ENCODE measurements at places on chromosomes 12 and 14. TPM values are rescaled to one million over a fixed set of nuclear protein-coding genes. Genes with fewer than 3 reads are reported as not detected.

GRCh38 chr12:9667403-9668160 lies 1.9 kb upstream of the CLEC2D start:
- DNase-seq, result no peak

- DNase-seq, result no peak
Measured at GRCh38 chr14:74645244-74645643, 33.2 kb upstream of the LTBP2 start.

- no peak for DNase-seq
Measured at GRCh38 chr14:89881839-89882238, 72.7 kb downstream of the EFCAB11 start.

DNA sequence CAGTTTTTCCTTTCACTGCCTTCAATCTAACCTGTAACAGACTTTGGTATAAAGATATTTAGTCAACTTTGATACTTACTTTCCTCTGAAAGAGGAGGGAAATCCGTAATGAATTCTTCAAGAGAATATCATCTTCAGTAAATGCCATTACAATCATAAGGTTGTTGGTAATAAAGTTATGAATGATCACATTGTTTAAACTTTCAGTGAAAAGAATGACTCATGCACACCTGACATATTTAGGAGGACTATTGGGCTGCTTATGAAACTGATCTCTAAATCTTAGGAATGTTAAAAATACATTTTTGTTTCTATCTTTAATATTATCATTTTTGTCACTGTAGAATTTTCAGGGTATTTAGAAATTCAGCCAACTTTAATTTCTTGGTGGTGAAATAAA lies 474.7 kb downstream of the SLC16A7 start:
- DNase-seq, result no peak

DNA sequence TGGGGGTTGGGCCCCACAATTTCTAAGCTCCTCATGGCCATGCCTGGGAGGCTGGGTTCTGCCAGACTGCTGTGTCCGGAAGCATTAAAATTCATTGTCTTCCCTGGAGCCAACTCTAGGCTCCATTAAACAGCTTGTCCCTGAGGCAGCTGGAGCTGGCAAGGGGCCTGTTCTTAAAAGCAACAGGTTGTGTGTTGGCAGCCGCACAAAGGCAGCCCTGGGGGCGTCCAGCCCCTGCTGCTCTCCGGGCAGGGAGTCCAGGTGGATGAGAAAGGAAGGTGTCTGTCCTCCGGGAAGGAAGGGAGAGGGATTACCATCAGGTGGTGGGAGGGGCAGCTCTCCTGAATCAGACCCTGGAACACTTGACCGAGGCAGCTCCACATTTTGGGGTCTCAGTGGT lies 98.9 kb downstream of the CHST11 start:
- DNase-seq, result no peak

GRCh38 chr12:30010071-30011052 lies 226.6 kb upstream of the TMTC1 start:
- no peak for DNase-seq

DNA sequence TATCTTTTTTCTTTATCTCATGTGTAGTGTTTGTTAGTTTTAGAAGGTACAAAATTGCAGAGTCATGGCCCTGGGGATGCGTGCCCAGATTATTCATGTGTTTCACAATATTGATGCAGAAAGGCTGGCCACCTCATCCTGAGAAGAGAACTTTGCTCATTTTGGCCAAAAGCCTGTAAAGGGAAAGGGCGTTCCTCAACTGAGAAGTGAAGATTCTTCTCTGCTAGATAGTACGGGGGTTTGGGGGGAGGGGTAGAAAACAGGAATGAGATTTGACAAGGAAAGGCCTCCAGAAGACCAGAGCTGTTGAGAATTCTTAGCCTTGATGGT lies 1.7 kb downstream of the MGST1 start:
- DNase-seq, result no peak

DNA sequence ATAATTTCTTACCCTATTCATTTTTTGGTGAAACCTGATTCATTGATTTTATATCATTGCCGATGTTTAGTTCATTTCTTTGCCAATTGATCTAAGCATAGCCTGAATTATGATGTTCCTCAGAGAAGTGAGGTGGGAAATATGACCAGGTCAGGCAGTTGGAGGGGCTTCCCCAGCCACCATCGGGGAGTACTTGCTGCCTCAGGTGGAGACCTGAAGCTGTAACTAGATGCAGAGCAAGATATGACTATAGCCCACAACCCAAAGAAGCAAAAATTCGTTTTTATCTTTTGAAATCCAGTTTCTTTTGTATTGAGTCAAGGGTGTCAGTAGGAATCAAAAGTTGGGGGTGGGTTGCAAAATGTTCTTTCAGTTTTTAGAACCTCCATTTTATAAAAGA lies 7.9 kb downstream of the PTGDR start:
- no peak for DNase-seq

DNA sequence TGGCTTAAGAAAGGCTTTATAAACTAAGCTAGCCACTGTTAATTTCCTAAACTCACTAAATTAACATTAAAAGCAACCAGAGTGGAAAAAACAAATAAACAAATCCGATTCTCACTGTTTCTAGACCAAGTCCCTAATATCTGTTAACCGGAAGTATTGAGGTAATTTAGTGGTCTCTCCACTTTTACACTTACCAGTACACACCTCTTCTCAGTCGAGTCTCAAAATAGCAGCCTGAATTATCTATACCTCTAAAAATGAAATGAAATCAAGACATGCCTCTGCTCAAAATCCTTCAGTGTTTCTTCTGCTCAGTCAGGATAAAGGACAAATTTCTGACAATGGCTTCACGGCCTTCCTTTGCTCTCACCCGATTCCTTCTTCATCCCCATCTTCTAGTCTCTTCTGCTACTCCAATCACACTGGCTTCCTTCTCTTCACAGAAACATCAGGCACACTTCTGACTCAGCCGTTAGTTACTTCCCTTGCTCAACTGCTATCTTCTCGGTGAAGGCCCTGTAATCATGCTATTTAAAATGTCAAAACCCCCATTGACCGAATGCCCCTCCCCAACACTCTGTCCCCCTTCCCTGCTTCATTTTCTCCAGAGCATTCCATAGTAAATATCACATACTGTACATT lies 161.3 kb downstream of the KITLG start:
- no peak for DNase-seq

- no peak for DNase-seq
Measured at GRCh38 chr12:58919231-58920101, 838 bp downstream of the LRIG3 start.

DNA sequence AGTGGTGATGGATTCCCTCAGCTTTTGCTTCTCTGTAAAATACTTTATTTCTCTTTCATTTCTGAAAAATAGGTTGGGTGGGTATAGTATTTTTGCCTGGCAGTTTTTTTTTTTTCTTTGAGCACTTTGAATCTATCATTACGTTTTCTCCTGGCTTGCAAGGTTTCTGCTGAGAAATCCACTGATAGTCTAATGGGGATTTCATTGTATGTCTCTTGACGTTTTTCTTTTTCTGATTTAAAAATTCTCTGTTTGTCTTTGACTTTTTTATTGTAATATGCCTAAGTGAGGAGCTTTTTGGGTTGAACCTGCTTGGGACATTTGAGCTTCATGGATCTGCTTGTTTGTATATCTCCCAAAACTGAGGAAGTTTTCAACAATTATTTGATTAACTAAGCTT lies 606.0 kb downstream of the KCNH5 start:
- DNase-seq, result no peak

DNA sequence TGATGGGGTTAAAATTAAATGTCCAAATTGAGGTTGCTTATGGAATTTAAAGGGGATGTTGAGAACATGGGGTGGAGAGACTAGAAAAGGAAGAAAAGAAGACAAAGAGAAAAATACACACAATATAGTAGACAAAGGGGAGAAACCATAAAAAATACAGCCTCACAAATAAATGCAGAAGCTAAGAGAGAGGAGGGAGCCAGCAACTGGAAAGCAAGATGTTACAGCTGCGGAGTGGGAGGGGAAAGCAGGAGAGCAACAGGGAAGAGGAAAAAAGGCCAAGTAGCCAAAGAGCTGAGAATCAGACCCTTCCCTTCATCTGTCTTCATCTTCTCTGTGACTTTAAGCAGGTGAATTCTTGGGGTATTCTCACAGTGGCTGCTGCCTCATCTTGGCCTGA lies 39.7 kb upstream of the SMUG1 start:
- DNase-seq, result no peak

DNA sequence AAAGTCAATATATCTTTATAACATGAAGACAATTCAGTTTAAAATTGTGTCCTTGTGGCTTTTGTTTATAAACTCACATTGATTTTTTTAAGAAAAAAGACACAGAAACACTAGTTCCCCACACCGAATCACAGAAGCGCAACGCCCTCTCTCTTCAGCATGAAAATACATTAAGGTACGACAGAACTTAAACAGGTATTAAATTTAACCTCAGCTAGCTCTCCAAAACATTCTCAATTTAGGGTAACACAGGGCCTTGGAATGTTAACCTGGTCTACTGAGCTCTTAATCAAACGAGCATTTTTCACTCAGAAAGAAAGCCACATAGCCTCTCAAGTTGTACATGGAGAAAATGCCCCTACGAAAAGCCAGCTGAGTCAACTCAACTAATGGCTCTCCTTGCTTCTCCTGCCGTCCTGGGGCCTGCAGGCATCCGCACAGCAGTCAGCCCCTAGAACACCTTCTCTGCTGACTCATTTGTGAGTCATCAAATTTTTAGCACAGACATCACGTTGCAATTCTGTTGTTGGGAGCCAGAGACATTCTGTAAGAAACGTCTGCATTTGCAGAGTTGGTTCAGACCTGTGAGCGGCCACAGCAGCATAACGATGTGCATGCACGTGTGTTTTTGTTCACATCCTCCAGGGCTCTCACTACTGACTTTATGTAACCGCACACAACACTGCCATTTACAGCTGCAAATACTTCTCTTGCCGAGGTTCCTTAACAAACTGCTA lies 141.6 kb downstream of the ITPR2 start:
- DNase-seq, result no peak

DNA sequence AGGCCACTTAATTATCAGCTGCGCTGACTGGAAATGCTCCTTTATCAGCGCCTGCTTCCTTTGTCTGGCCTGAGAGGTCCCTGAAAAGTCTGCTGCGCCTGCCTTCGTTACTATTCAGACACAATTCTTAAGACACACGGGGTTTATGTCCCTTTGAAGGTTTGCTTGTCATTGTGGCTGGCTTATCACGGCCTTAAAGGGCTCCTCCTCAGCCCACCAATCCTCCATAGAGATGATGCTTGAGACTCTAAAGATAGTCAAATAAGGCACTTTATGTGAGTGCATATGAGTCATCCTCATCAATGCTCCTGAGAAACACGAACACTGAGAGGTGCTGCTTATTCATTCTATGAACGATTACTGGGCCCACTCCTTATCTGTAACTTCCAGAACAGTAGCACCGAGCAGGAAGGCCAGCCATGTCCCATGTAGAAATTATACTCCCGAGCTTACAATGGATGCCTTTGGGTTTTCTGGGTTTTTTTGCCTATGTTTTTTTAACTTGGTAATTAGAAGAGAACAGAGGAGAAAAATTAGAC lies 1268.2 kb upstream of the TMEM132C start:
- DNase-seq, result no peak

- DNase-seq, result no peak
Measured at GRCh38 chr14:79630288-79630960, 580.9 kb downstream of the DIO2 start.

- DNase-seq, result no peak
Measured at GRCh38 chr12:29694002-29694401, 89.7 kb downstream of the TMTC1 start.

DNA sequence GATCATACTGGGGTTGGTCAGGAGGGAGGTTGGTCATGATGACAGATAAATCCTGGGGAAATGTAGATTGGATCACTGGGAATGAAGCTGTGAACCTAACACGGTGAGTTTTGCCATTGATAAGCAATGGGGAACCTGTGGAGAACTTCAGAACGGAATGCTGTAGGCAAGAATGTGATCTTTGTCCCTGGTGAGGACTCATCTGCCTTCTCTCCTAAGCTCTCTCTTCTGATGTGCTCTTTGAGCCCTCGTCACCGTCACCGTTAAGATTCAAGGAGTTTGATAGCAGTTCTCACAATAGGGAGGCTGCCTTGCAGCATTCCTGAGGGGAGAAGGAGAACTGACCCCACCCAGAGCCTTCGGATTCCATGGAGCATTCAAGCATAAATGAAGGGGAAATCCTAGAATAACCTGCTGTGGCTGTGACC lies 217.6 kb downstream of the ANO6 start:
- no peak for DNase-seq

GRCh38 chr12:29309320-29309902 lies 71.6 kb downstream of the ERGIC2 start:
- no peak for DNase-seq

DNA sequence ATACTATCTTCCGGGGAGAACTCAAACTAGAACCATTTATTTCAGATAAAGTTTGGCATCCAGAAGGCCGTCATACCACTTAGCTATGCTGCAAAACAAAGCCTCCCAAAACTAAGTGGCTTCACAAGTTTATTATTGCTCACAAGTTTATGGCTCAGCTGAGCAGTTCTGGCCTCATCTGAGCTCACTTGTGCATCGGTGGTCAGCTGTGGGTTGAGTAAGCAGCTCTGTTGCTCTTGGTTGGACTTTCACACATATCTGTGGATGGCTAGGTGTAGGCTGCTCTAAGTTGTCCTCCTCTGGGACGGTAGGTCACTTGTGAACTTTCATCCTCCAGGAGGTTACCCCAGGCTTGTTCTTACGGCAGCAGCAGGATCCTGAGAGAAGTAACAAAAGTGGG lies 162.7 kb downstream of the BTG1 start:
- no peak for DNase-seq

DNA sequence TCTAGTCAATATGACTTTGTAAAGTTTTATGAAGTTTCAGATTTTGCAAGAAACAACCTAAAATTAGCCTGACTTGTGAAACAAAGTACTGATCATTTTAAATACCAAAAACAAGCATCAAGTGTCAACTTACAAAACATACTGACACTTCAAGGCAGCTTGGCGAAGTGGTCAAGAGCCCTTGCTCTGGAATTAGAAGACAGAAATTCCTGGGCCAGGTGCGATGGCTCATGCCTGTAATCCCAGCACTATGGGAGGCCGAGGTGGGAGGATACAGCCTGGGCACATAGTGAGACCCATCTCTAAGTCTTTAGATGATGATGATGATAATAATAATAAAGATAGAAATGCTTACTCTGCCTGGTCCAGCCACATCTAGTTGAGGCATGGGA lies 45.4 kb upstream of the NR2C1 start:
- DNase-seq, result no peak

- no peak for DNase-seq
Measured at GRCh38 chr12:105459760-105460330, 129.4 kb downstream of the C12orf75 start.

RD3L gene
- not detected for total RNA-seq

EMP1 gene
- total RNA-seq, result 1.4 TPM

CIT gene
- total RNA-seq, result 147 TPM

SFSWAP gene
- 64.0 TPM for total RNA-seq

C12orf54 gene
- not detected for total RNA-seq

RAB15 gene
- 6.5 TPM for total RNA-seq
